ENCODE measurements at places on chromosomes 6 and 20.

DNA sequence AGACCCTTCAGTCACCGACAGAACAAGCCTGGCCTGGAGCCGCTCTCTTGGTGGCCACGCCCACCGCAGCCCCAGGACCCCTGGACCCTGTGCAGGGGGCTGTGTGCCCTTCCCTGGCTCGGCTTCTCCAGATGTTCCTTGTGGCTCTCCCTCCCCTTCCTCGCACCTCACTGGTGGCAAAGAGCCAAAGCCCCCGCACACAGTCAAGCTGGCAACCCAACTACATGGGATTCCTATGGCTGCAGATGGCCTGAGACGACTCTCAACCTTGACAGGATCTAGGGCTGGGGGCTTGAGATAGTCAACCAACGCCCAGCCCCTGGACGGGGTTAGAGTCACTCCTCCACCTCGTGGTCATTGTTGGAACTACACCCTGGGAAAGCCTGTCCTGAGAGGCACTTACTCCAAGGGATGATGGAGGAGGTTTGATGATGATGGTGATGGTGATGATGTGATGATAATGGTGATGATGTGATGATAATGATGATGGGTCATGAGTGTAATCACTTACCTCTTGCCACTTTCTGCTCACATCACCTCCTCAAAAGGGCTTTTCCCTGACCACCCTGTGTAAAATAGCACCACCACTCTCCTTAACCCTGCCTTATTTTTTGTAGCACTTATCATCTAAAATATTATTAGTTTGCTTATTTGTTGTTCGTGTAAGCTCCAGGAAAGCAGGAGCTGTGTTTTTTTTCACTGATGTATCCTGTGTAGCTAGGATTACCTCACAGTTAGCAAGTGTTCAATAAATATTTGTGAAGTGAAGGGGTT is 278.4 kb downstream of the LRFN2 start:
- DNase-seq: peak; percentile 44

DNA sequence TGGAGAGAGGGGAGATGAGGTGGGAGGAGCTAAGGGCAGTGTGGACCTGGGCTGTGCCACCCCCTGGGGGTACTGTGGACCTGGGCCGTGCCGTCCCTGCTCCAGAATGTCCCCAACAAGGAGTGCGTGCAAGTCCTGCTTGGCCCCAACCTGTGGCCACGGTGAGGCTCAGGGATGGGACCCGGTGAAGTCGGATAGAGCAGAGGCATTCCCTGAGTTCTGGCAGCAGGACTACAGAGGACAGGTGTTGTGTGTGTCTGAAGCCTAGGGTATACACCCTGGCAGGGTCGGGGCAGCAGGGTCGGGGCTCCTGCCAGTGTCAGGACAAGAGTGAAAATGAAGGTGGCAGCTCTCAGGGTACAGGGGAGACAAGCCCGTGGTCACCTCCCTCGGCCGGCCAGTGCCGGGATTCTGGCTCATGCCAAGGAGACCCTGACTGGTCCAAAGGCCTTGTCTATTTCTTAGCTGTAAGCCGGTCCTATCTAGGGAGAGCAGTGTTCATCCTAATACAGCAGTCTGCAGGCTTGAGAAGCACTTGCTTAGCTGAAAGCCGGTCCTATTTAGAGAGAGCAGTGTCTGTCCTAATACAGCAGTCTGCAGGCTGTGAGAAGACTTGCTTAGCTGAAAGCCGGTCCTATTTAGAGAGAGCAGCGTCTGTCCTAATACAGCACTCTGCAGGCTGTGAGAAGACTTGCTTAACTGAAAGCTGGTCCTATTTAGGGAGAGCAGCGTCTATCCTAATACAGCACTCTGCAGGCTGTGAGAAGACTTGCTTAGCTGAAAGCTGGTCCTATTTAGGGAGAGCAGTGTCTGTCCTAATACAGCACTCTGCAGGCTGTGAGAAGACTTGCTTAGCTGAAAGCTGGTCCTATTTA is 95.9 kb downstream of the SMOC2 start:
- DNase-seq: no peak

DNA sequence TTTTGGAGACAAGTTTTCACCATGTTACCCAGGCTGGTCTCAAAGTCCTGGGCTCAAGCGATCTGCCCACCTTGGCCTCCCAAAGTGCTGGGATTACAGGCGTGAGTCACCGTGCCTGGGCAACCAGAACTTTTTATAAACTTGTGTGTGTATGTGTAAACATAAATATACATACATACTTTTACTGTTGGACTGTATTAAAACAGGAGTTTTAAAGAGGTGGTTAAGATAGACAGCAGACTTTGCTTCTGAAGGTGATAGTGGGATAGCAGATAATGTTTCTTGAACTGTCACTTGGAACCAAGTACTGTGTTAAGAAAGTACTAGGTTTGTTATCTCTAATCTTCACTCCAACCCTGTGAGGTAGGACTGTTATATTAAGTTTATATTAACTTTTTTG is 28.6 kb upstream of the MAPK13 start:
- DNase-seq: no peak

GRCh38 chr6:155066361-155066760 is 71.2 kb downstream of the TIAM2 start:
- no peak for DNase-seq

DNA sequence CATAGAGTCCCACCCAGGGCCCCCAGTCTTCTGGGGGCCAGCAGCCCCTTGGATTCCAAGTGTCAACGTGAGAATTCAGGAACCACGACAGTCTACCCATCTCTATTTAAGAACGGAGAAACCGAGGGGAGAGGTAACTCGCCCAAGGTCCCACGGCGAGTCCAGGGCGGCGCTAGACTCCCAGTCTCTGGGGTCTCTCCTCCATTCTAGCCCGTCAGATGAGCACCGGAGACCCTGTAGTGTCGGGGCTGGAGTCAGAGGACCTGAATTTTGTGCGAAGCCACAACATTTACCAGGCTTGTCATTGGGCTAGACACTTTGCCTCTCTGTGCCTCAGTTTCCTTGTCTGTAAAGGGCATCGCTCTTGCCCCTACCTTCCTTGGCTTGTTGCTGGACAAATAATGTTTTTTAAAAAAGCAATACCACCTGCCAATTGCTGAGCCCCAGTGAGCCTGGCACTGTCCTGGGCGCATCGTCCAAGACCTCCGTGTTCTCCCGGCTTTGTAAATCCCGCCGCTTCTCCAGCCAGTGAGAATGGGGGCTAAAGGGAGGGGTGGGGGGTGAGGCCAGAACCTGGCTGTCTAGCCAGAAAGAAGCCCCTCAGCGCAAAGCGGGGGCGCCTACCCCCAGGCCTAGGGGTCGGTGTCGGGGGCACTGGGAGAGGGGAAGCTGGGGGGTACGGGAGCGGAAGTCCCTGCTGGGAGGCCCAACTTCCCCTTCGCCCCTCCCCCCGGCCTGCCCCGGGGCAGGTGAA is 91.7 kb downstream of the NCR2 start:
- no peak for DNase-seq

DNA sequence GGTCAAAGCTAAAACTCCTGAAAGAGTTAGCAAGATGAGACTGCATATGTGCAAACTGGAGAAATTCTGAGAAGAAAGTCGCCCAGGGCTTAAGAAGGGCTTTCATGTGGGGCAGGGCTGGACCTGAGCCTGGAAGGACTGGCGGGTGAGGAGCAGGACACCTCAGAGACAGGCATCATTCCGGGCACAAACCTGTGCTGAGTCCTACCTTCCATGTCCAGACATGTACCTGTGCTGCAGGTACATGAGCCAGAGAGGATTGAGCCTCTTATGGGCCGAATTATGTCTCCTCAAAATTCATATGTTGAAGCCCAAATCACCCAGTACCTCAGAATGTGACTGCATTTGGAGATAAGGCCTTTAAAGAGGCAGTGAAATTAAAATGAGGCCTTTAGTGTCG is 171.0 kb downstream of the QRSL1 start:
- DNase-seq: no peak

Data from suppressor macrophage (primary cell).